Kidney (tissue), 22 donors: ENCODE measurements at places on chromosomes 2 and 18.

- H3K27me3 ChIP-seq = no peaks in the 10 kb centered on the region
- no peak overlapping the region for H3K27ac ChIP-seq
- H3K4me1 ChIP-seq = no peaks in the 10 kb centered on the region
- no peak for DNase-seq
Measured at GRCh38 chr2:36716111-36716510, 19.6 kb downstream of the VIT start.

DNA sequence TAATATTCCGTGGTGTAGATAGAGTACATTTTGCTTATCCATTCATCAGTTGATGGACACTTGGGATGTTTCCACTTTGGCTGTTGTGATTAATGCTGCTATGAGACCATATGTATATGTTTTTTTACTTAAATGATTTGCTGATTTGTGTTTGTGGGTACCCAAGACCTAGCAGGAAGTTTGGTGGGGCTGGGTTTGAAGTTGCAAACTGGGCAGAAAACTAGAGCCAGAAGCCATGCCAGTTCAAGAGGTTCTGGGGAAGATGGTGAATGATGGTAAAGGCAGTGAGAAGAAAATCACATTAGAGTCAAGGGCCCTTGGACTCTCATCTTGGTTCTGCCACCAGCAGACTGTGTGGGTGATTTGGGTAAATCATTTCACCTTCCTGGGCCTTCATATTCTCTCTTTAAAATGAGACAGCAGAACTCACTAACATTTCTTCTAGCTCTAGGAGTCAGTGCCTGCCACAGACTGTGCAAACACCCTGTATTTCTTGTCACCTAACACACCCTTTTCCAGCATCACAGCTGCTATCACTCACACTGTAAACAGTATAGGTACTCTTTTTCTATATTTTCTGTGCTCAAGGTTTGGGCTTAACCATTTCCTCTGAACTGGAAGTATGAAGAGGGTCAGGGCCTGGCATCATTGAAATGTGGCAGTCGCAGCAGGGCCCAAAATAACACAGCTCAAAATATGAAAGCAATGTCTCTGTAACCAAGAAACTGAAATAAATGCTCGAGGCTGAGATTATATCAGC lies 8.4 kb upstream of the CTLA4 start:
- H3K27ac ChIP-seq = no peak overlapping the region
- no peak for DNase-seq
- H3K4me1 ChIP-seq = no peaks in the 10 kb centered on the region
- H3K27me3 ChIP-seq = no peaks in the 10 kb centered on the region

GRCh38 chr2:240224676-240225075 lies 84.2 kb upstream of the OTOS start:
- DNase-seq = peak; percentile 82
- H3K4me1 ChIP-seq = no peaks in the 10 kb centered on the region
- H3K4me3 ChIP-seq = no peak overlapping the region
- H3K36me3 ChIP-seq = no peaks in the 10 kb centered on the region
- H3K27me3 ChIP-seq = no peaks in the 10 kb centered on the region

- no peaks in the 10 kb centered on the region for H3K27me3 ChIP-seq
- H3K27ac ChIP-seq = no peak overlapping the region
- H3K4me1 ChIP-seq = no peaks in the 10 kb centered on the region
- no peak overlapping the region for H3K4me3 ChIP-seq
- DNase-seq = no peak
- H3K36me3 ChIP-seq = no peaks in the 10 kb centered on the region
Measured at GRCh38 chr2:180656455-180656847, 324.0 kb upstream of the UBE2E3 start.

GRCh38 chr2:142596334-142597088 lies 281.0 kb upstream of the KYNU start:
- H3K27me3 ChIP-seq = no peaks in the 10 kb centered on the region
- H3K36me3 ChIP-seq = no peaks in the 10 kb centered on the region
- H3K4me3 ChIP-seq = no peak overlapping the region
- no peak for DNase-seq
- no peak overlapping the region for H3K27ac ChIP-seq

DNA sequence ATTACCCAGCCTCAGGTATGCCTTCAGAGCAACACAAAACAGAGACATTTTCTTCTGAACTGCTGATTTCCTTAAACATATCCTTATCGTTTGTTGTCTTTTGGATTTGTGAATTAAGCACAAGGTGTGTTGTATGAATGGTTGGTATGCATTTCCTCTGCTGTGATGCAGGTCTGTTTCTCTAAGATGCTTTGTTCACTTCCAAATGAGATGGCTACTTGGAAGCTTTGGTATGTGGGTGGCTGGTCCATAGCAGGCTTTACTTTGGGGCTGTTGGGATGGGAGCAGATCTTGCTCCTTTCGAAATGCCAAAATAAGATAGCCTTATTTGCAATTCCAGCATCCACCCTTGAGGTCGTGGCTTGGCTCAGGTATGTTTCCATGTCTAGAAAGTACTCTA lies 257.2 kb downstream of the INSIG2 start:
- no peaks in the 10 kb centered on the region for H3K27me3 ChIP-seq
- no peak overlapping the region for H3K27ac ChIP-seq
- DNase-seq = no peak
- no peaks in the 10 kb centered on the region for H3K4me1 ChIP-seq
- H3K4me3 ChIP-seq = no peak overlapping the region
- no peaks in the 10 kb centered on the region for H3K36me3 ChIP-seq

DNA sequence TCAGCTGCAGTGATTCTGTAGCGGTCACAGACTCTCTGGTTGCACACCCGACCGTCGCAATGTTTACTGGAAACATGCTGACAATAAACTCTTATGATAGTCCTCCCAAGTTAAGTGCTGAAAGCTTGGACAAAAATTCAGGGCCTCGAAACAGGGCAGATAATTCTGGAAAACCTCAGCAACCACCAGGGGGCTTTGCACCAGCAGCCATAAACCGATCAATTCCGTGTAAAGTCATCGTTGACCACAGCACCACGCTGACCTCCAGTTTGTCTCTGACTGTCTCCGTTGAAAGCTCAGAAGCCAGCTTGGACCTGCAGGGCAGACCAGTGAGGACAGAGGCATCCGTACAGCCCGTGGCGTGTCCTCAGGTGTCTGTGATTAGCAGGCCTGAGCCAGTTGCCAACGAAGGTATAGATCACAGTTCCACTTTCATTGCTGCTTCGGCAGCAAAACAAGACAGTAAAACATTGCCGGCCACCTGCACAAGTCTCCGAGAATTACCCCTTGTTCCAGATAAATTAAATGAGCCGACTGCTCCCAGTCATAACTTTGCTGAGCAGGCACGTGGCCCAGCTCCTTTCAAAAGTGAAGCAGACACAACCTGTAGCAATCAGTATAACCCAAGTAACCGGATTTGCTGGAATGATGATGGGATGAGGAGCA lies 166.1 kb downstream of the ASXL3 start:
- no peak for DNase-seq
- no peaks in the 10 kb centered on the region for H3K27me3 ChIP-seq
- H3K4me1 ChIP-seq = no peaks in the 10 kb centered on the region

GRCh38 chr18:77058290-77058835 lies 74.2 kb downstream of the MBP start:
- H3K4me1 ChIP-seq = peaks cover 37% of the 10 kb centered on the region
- DNase-seq = peak; percentile 49
- H3K27ac ChIP-seq = peak overlapping the region; percentile 20
- no peaks in the 10 kb centered on the region for H3K27me3 ChIP-seq

GRCh38 chr2:214574084-214574781 lies 163.4 kb downstream of the VWC2L start:
- H3K27me3 ChIP-seq = no peaks in the 10 kb centered on the region
- no peaks in the 10 kb centered on the region for H3K4me1 ChIP-seq
- no peaks in the 10 kb centered on the region for H3K36me3 ChIP-seq
- peak; percentile 71 for DNase-seq

DNA sequence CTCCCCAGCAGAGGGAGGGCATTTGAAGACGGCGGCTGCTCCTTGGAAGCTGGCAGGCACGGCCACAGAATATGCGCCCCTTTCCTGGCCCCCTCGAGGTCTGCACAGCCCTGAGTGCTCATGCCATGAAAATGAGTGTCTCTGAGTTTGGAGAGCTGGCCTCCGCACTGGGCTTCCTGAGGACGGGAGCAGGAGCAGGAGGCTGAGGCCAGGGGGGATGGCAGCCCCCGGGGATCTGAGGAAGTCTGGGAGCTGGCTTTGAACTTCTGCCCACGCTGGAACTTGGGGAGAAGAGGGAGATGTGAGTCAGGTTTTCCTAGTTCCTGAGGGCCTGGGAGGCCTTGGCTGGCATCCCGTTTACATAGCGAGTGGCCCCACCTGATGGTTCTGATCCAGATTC lies 47.0 kb downstream of the RRM2 start:
- H3K36me3 ChIP-seq = no peaks in the 10 kb centered on the region
- H3K27ac ChIP-seq = no peak overlapping the region
- H3K4me1 ChIP-seq = no peaks in the 10 kb centered on the region
- H3K4me3 ChIP-seq = no peak overlapping the region
- H3K27me3 ChIP-seq = no peaks in the 10 kb centered on the region

- H3K4me1 ChIP-seq = no peaks in the 10 kb centered on the region
- H3K4me3 ChIP-seq = no peak overlapping the region
Measured at GRCh38 chr18:1559563-1559962, 654.9 kb downstream of the ADCYAP1 start.

- H3K27me3 ChIP-seq = no peaks in the 10 kb centered on the region
- H3K4me3 ChIP-seq = peak overlapping the region; percentile 98
- H3K4me1 ChIP-seq = no peaks in the 10 kb centered on the region
- no peaks in the 10 kb centered on the region for H3K36me3 ChIP-seq
- H3K27ac ChIP-seq = peak overlapping the region; percentile 80
Measured at GRCh38 chr2:110678457-110679336, 834 bp upstream of the BUB1 start.

DNA sequence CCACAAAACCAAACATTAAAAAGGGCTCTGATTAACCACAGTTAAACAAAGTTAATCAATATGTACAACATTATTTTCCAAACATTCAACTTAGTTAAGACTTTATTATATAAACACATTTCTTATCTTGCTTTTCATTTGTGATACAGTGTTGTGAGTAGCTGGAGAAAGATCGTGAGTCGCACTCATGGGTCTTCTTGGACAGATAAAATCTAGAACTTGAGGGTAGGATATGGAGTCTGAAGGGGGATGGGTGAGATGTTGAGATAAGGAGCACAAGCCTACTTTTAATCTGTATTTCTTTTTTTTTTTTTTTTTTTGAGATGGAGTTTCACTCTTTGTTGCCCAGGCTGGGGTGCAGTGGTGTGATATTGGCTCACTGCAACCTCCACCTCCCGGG lies 22.6 kb upstream of the TMEM214 start:
- no peak for DNase-seq
- no peak overlapping the region for H3K27ac ChIP-seq
- H3K27me3 ChIP-seq = no peaks in the 10 kb centered on the region
- peaks cover 3% of the 10 kb centered on the region for H3K4me1 ChIP-seq

- no peaks in the 10 kb centered on the region for H3K27me3 ChIP-seq
- H3K4me1 ChIP-seq = no peaks in the 10 kb centered on the region
Measured at GRCh38 chr2:144015655-144016245, 504.2 kb downstream of the ZEB2 start.

- no peak for DNase-seq
- no peaks in the 10 kb centered on the region for H3K27me3 ChIP-seq
- no peaks in the 10 kb centered on the region for H3K36me3 ChIP-seq
- H3K27ac ChIP-seq = peak overlapping the region; percentile 55
- peaks cover 5% of the 10 kb centered on the region for H3K4me1 ChIP-seq
Measured at GRCh38 chr2:19802086-19802841, 99.5 kb downstream of the TTC32 start.

- no peaks in the 10 kb centered on the region for H3K27me3 ChIP-seq
- H3K27ac ChIP-seq = no peak overlapping the region
- no peaks in the 10 kb centered on the region for H3K36me3 ChIP-seq
Measured at GRCh38 chr2:68388358-68388757, 23.3 kb downstream of the PLEK start.

- H3K27me3 ChIP-seq = no peaks in the 10 kb centered on the region
- no peak overlapping the region for H3K27ac ChIP-seq
- no peak overlapping the region for H3K4me3 ChIP-seq
- no peaks in the 10 kb centered on the region for H3K4me1 ChIP-seq
- H3K36me3 ChIP-seq = no peaks in the 10 kb centered on the region
Measured at GRCh38 chr18:42765302-42765701, 350.2 kb downstream of the RIT2 start.

GRCh38 chr2:108169982-108170625 lies 69.7 kb upstream of the SULT1C3 start:
- H3K4me1 ChIP-seq = no peaks in the 10 kb centered on the region
- H3K4me3 ChIP-seq = no peak overlapping the region
- H3K36me3 ChIP-seq = no peaks in the 10 kb centered on the region
- DNase-seq = peak; percentile 78
- H3K27ac ChIP-seq = no peak overlapping the region

GRCh38 chr2:51638811-51639210 lies 606.9 kb upstream of the NRXN1 start:
- H3K27ac ChIP-seq = no peak overlapping the region
- no peak for DNase-seq
- H3K4me1 ChIP-seq = no peaks in the 10 kb centered on the region

DNA sequence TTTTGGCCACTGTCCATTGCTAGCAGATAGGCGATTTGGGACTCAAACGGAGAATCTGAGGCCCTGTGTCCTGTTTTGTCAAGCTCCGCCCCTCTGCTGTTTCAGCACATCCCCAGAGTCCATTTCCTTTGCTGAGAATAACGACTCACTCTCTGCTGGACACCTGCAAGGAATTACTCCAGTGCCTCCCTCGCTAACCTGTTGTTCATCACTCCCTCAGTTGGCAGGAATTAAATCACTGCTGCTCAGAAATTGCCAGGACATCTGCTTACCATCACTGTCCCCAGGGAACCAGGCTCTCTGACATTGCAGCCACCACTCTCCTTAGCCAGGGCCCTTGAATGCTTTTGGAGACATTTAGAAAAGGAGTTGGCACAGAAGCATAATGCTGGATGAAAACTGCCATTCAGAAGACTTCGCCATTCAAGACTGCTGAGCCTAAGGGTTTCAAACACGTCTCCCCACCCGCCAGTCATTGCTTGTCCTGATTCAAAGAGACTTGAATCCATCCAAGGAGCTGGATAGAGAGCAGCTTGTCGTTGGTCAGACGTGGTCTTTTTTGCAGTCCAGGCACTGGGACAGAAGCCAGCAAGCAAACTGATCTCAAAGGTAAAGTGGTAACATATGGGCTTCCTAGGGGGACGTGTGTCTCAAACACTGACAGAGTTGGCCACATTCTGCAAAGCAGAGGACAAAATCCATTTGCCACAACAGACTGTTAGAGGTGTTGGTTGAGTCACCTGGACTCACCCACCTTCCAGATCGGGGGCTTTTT lies 155.3 kb downstream of the UXS1 start:
- no peaks in the 10 kb centered on the region for H3K27me3 ChIP-seq
- peak; percentile 28 for DNase-seq
- H3K4me1 ChIP-seq = no peaks in the 10 kb centered on the region
- no peaks in the 10 kb centered on the region for H3K36me3 ChIP-seq
- H3K4me3 ChIP-seq = no peak overlapping the region

DNA sequence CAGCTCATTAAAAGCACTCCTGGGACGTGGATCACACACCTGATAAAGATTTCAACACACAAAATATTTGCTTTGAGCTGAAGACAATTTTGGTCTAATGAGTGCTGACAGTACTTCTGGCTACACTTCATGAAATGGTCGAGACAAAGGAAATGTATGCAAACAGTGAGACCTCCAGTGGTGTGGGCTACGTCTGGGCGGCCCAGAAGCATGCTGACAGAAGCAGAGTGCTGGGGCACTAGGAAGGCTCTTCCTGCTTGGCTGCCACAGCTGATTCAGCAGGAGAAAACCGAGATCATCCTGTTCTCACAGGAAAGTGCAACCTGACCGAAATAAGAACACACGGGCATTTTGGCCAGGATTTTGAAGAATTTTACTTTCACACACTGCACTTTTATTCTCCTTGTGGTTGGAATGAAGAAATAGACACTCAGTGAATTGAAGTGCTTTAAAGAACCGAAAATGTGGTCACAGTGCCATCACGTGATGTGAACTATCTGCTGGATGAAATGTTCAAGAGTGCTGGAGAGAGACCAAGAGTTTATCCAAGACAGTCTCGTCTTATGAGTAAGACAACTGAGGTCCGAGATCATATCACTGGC lies 149.5 kb downstream of the CCBE1 start:
- H3K36me3 ChIP-seq = no peaks in the 10 kb centered on the region
- H3K27ac ChIP-seq = no peak overlapping the region
- no peaks in the 10 kb centered on the region for H3K4me1 ChIP-seq
